Stimulated activated CD4-positive, alpha-beta T cell treated with anti-CD3 and anti-CD28 coated beads, Interleukin-4, amount 100 ng/mL, for 24 hours (primary cell): ENCODE measurements at places on chromosomes 3 and 15.

DNA sequence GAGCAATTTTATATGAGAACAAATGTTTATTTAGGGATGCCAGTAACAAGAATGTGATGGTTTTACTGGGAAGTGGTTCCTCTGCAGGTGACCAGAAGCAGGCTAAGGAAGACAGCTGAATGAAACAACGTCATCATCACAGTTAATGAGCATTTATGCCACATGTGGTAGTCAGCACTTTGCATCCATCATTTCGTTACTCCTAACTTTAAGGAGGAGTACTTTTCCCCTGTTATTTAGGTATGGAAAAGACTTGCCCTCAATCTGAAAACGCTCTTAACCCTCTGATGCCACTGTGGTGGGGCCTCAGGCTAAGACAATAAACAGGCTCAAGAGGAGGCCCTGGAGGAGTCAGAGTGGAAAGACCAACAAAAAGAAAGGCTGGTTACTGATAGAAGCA is 31.2 kb downstream of the INTS14 start:
- DNase-seq = no peak

DNA sequence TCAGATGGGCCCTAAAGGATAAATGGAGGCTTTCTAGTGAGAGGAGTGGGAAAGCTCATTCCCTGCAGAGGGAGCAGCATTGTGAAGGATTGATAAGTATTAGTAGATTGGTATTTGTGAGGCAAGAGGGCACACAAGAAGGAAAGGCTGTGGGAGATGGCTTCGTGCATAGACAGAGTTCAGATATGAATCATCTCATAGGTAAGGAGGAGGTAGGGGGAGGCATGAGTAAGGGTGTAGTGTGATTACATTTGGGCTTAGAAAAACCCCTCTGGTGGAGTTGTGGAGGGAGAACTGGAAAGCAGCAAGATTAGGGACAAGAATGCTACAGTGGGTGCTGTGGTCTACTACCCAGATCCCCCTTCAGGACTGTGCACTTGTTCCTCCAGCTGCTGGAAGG is 29.6 kb downstream of the ONECUT1 start:
- DNase-seq = no peak

GRCh38 chr3:55305696-55306485 is 181.2 kb downstream of the WNT5A start:
- DNase-seq = no peak

DNA sequence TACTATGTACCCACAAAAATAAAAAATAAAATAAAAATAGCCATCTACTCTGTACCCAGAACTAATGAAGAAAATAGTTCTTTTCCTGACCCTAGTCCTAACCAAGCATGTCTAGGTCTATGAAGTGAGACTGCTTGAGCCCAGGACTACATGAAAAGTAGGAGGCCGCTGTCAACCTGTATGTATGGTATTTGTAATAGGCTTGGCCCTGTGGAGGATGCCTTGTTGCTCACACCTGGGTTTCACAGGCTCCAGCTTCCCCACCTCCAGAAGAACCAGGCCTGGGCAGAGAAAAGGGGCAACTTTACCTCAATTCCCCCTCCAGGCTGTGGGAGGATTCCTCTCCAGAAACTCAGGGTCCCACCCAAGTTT is 6.8 kb upstream of the PKM start:
- no peak for DNase-seq

GRCh38 chr15:25778161-25778560 is 85.0 kb downstream of the ATP10A start:
- no peak for DNase-seq
